ENCODE measurements at places on chromosomes 12 and 14.

DNA sequence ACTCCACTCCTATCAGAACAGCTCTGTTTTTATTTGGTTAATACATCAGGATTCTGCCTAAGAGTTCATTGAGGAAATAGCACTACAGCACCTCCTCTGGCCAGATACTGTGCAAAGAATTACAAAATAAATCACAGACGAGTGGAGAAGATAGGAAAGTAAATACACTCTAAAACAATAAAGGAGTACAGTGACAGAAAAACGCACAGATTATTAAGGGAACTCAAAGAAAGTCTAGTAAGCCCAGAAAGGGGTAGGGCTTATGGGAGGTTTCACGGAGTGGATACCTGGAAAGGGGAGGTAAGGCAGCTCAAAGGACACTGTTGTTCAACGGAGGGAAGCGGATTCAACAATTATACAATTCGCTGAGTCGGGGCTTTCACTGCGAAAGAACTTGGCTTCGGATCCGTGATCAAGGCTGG, 5.5 kb downstream of the OR10AD1 start:
- no peak for DNase-seq

DNA sequence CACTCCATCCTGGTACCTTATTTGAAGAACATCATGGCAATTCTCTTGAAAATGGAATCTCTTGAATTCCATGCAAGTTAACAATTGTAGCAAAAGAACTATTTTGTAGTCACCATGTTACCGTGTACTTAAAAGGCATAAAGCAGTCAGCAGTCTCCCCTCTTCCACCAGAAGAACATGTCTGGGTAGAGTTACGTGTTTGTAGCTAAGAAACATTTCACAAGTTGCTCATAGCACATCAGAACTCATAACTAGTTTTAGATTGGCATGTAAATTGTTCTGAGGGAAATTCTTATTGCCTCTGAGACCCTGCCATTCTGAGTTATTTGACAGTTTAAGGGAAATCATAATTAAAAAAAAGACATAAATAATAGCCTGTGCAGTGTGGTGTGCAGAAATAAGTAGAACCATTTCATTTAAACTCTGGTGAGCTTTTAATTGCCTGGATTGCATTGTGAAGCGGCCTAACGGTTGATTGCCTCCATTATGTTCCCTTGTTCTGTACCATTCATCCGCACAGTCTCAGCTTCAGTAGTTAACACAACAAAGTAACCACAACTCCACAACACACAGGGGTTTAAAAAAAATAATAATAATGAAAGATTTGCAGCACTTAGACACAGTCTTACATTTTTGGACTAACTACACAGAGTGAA, 2.6 kb downstream of the LMO3 start:
- no peak for DNase-seq

GRCh38 chr14:95402176-95402575, 82.5 kb upstream of the CLMN start:
- DNase-seq: no peak

DNA sequence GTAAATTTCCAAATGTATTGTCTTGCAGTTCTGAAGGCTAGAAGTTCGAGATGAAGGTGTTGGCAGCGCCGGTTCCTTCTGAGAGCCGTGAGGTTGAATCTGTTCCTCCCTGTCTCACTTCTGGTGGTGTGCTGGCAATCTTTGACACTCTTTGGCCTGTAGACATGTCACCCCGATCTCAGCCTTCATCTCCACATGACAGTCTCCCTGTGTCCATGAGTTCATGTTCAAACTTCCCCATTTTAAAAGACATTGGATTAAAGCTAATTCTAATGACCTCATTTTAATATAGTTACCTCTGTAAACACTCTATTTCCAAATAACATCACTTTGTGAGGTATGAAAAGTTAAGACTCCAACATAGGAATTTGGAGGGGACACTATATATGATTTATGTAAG, 4.1 kb upstream of the RBM19 start:
- DNase-seq: no peak

DNA sequence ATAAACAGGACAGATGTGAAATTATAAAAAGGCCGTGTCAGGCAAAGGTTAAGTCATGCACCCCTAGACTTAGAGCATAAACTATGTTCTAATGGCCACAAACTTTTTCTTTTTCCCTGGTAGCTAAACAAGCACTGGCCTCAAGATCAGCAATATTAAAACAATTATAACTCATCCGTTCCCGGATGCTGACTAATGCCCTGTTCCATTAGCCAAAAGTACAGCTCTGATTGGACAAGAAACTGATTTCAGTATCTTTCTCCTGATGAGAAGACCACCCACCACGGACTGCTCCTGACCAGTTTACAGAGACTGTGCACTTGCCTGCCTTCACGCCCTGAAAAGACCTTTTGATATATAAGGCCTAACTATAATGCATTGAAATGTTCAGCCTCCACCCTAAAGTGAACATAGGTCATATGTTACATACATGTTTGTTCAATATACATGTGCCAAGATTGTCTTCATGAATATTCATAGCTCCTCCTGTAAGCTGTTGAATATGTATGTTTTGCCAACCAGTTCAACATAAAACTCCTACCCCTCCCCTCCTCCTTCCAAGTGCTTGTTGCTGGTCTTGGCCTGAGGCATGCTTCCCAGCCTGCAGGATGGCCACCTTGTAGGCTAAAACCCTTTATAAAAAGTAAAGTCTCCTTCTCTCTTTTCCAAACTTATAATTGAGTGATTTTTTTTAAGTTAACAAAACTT, 162.0 kb downstream of the IPO8 start:
- DNase-seq: no peak

- no peak for DNase-seq
Observed at GRCh38 chr14:94885481-94886155, 115.7 kb upstream of the GSC start.

DNA sequence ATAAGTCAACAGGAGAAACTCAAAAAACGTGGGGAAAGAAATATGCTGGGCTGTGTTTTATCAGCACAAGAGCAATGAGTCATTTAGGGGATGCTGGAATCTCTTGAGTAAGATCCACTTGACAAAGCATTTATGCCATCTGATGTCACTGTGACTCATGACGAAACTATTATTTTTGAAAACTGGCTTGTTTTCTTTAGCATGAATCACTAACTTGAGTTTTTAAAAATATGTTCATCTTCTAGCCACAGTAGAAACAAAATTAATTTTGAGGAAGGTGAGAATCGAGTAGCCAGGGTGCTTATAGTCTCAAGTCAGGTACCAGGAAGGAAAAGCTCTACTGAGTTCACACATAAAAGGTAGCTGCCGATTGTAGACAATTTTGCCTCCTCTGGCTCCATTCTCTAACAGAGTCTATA, 456.2 kb upstream of the MGAT4C start:
- no peak for DNase-seq

- no peak for DNase-seq
Observed at GRCh38 chr12:3140284-3140683, 63.1 kb downstream of the TSPAN9 start.

DNA sequence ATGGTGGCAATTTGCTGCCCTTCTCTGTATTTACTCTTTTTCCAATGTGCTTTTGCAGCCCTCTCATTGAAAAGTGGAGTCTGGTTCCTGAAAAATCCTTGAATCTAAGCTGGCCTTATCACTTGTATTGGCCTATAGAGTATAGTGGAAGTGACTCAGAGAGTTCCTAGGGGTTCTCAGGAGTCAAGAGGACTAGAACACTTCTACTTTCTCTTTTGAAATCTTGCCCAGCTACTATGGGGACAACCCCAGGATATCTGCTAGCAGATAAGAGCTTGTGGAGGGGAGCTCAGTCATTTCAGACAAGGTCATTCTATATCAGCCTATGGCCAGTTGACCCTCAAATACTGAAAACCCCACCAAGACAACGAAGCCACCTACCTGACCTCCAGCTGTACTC, 26.7 kb upstream of the WSCD2 start:
- no peak for DNase-seq

- DNase-seq: peak; percentile 94
Observed at GRCh38 chr12:53054112-53054878, 4.4 kb downstream of the TNS2 start.

DNA sequence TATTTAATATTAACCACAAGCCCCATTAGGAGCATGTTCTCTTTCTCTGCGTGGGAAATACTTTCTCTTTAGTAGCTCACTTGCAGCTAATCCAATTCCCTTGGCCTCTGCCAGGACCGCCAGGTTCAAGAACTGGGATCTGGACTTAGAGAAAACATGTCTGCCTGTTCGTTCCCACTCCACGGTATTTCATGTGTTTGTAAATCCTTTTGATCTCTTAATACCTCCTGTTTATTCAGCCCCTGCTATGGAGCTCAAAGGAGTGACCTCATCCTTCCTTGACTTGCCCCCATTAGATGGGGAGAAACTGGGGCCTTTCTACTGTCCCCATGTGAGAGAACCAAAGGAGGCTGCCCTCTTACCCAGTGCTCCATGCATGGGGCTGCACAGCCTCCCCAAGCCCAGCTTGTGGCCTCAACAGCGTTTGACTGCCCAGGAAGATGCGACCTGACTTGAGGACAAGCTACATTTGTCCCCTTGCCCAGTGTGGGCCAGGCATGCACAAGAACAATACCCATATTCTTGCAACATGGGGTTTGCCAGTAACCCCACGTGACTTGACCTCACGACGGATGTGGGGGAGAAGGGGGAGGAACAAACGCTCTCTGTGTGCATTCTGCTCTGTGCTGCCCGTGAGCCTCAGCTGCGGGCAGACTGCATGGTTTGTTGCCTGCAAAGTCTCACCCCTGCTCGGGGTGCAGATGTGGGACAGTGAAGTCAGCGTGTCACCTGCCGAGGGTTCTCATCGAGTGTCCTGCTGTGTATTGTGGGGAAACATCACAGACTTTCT, 30.3 kb downstream of the CD9 start:
- peak; percentile 66 for DNase-seq

- DNase-seq: no peak
Observed at GRCh38 chr12:27511031-27511722, 12.8 kb upstream of the PPFIBP1 start.

Measured in stimulated activated CD4-positive, alpha-beta T cell treated with anti-CD3 and anti-CD28 coated beads, Interleukin-1b, Interleukin-23, amount 100 ng/mL, for 48 hours (primary cell).